ENCODE measurements at places on chromosomes 4 and X. TPM values are rescaled to one million over a fixed set of nuclear protein-coding genes. Genes with fewer than 3 reads are reported as not detected.

The S100G gene
- total RNA-seq, result not detected

The ARX gene
- not detected for total RNA-seq

The APLN gene
- 4.5 TPM for total RNA-seq

The KLHL13 gene
- 20.2 TPM for total RNA-seq

The COX7B gene
- 219 TPM for total RNA-seq

The DMP1 gene
- total RNA-seq, result not detected

The HMGN5 gene
- total RNA-seq, result 4.3 TPM

The HPGDS gene
- 0.98 TPM for total RNA-seq

The CLIC2 gene
- 23.8 TPM for total RNA-seq

The TCEAL7 gene
- 10.8 TPM for total RNA-seq

The HERC3 gene
- total RNA-seq, result 60.9 TPM

The BBS7 gene
- total RNA-seq, result 12.5 TPM

The PRR27 gene
- total RNA-seq, result not detected

The SPANXA1 gene
- total RNA-seq, result not detected

The TMEM47 gene
- 36.8 TPM for total RNA-seq

The TRIM75 gene
- total RNA-seq, result not detected

The PAGE4 gene
- not detected for total RNA-seq

The GPM6B gene
- 3.4 TPM for total RNA-seq

The TMEM144 gene
- total RNA-seq, result 50.1 TPM

All from breast epithelium (tissue), 4 donors.